ENCODE measurements at places on chromosomes 7 and 10.

- DNase-seq = peak; percentile 19
Measured at GRCh38 chr10:13349463-13350274, 1.6 kb upstream of the SEPHS1 start.

DNA sequence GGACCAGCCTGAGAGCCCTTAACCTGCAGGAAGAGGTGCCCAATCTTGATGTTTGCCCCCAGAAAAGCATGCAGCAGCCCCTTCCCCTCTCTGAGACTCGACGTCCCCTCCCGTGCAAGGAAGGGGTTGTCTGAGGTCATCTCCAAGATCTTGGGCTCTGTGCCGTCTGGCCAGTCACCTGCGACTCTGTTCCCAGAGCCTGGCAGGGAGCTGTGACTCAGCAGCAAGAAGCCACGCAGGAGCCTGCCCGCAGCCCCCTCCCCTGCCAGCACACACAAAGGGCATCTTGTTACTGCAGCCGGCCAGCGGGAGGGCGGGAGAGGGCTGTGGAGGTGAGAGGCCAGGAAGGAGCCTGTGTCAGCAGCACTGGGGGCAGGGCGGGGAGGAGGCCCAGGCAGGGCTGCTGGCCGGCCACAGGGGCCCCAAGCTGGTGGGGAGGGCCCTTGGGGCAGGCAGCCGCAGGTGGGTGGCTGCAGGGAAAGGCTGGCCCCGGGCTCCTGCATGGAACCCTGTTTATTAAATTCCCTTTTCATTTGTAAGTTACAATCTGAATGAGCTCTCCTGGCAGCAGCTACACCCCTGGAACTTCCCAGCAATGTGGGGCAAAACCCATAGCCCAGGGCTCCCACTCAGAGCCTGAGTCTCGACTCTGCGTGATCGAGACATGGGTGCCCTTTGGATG is 103.7 kb upstream of the ZMIZ1 start:
- DNase-seq = no peak

DNA sequence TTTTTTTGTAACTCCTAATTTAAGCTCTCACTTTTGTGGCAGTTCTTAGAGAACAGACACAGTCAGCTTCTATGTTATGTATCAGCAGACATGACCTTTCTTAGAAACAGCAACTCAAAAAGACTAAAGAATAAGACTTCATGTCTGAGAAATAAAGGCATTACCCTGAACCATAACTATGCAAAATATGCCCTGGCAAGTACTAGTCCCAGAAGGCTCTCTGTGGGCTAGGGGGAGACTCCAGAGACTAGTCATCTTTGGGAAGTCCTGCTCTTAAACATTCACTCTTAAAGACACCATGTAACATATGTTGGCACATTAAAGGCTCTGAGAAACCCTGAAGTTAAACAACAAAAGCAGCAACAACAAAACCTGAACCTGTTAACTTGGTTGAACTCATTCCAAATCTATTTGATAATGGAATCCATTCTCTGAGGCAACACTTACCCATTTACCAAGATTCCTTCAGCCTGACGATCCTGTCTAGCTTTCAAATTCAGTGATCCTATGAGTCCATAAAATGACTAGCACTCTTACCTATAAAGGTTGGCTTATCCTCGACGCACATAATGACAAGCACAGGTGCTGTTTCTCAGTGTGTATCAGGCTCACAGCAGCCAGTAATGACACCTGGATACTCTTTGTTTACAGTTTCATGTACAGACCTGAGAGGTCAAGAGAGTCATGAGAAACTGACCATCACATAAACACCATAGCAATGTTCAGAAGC is 62.3 kb downstream of the OSBPL3 start:
- no peak for DNase-seq

DNA sequence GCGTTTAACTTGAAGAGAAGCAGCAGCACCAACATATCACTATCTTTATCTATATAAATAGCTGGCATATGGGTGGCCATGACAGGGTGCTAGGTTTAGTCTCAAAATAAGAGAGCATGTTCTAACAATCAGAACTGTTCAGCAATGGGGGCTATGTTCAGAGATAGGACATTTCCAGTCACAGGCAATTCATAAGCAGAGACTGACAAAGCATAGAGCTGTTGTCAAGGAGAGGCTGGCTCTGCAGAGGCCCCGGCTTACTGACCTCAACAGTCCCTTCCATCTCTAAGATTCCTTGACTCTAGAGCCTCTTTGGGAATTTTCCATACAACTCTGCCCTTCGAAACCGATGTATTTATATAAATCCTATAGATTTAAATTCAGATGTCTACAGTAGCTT is 17.2 kb downstream of the ANK3 start:
- DNase-seq = no peak

GRCh38 chr10:67772894-67773511 is 65.0 kb downstream of the DNAJC12 start:
- DNase-seq = no peak

DNA sequence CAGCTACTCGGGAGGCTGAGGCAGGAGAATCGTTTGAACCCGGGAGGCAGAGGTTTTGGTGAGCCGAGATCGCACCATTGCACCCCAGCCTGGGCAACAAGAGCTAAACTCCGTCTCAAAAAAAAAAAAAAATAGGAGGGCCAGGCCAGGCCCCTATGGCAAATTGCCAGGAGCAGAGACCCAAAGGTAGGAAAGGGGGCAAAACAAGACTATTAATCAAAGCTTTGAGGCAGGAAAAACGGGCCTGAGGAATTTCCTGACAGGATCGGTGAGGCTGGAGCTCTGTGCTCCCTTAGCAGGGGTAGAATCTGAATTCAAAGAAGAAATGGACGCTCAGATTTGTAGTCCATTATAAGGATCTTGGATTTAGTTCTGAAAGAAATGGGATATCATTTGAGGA is 2.8 kb upstream of the VOPP1 start:
- no peak for DNase-seq

DNA sequence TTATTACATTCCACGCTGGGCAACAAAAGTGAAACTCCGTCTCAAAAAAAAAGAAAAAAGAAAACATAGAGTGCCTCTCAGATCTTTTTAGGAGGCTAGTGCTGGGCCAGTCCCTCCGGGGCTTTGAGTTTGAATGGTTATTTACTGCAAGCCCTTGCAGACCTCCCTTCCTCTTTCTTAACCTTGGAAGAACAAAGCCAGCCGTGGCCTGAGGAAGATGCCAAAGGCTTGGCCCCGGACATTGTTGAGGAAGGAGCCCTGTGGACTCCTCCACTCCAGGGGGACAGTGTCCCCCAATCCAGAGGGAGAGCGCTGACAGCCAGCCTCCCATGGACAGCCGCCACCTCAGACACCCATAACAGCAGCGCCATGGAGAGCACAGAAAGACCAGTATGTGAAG is 5.0 kb downstream of the TSPAN33 start:
- DNase-seq = no peak

DNA sequence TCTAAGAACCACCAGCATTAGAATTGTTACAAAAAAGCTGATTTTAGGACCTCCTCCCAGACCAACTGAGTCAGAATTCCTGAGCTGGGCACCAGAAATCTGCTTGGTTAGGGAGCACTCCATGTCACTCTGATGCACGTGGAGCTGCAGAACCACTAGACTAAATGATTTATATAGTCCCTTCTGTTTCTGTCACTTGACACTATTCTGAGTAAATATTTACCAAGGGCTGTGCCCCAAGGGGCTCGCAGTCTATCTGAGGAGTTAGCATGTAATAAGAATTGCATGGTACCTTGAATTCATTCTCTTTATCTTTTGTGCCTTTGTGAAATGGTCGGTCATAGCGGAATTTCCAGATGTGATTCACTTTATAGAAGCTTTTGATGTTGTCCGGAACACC is 196.0 kb upstream of the IMMP2L start:
- no peak for DNase-seq

DNA sequence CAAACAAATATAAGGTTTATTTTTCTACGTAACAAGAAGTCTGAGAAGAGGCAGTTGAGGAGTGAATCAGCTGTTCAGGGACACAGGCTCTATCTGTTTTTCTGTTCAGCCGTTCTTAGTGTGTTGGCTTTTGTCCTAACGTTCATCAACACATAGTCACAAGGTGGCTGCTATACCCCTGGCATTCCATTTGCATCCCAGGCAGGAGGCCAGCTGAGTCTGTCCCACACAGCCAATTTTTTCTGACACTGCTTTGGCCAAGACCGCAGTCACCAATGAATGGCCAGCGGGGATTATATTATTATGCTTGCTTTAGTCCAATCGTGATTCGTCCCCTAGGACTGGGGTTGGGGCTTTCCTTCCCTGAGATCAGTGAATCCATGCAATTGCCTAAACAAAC is 143.4 kb upstream of the CHST15 start:
- DNase-seq = no peak

- DNase-seq = no peak
Measured at GRCh38 chr10:132669208-132669861, 116.6 kb downstream of the NKX6-2 start.

GRCh38 chr7:3218411-3219225 is 82.4 kb upstream of the SDK1 start:
- no peak for DNase-seq

- no peak for DNase-seq
Measured at GRCh38 chr10:84762754-84763394, 434.5 kb downstream of the CCSER2 start.
